ENCODE measurements at places on chromosomes 2 and 18.

- DNase-seq, result no peak
These were observed 4.5 kb upstream of the GAL3ST2 start for GRCh38 chr2:241772063-241772499.

DNA sequence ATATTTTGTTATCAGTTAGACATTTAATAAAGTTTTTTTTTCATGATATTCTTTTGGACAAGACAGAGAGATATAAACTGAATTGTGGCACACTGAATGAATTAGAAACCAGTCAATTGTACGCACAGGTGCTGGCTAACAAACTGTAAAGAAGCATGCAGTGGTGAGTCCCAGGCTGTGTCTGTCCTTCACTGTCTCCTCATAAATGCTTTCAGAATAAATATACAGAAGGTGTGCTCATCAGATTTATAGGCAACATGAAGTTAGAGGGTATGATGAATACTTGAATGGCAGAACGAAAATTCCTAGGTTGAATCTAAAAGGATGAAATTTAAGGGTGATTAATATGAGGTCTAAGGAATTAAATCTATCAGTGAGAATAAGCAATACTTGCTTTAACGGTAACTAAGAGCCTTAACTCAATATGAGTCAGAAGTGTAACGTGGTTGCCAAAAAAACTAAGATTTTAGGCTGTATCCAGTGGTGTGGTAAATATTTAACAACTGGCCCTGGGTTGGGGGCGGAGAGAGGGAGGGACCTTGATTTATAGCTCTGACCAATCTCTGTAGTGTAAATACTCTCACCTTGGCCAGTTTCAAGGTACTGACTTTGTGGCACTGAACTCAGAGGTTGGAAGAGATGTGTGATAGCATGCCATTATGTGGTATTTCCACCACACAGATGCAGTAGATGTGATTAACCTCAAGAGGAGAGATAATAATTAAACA lies 41.9 kb upstream of the AAK1 start:
- DNase-seq, result no peak

DNA sequence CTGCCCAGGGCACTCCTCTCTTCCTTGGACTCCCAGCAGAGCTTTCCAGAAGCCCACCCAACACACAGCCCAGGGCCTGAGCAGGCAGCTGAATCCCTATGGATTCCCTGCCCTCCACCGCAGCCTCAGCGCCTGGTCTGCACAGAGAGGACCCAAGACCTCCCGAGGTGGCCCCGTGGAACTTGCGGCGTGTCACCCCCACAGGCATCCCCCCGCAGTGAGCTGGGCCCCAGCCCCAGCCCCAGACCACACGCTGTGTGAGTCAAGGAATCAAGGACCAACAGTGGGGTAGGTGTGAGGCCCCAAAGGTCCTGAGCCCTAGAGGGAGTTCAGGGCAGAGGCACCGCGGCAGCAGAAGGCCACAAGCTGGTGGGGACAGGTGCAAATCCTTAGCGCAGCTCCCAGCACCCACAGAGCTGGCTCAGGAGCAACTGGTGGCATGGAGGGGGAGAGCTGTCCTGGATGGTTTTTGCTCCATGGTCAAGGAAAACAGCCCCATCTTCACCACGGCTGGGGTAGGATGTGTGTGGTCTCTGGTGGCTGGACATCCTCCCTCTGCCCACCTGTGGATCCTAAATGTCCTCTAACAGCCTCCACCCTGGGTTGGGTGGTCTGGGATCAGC lies 8.5 kb downstream of the HS6ST1 start:
- no peak for DNase-seq

DNA sequence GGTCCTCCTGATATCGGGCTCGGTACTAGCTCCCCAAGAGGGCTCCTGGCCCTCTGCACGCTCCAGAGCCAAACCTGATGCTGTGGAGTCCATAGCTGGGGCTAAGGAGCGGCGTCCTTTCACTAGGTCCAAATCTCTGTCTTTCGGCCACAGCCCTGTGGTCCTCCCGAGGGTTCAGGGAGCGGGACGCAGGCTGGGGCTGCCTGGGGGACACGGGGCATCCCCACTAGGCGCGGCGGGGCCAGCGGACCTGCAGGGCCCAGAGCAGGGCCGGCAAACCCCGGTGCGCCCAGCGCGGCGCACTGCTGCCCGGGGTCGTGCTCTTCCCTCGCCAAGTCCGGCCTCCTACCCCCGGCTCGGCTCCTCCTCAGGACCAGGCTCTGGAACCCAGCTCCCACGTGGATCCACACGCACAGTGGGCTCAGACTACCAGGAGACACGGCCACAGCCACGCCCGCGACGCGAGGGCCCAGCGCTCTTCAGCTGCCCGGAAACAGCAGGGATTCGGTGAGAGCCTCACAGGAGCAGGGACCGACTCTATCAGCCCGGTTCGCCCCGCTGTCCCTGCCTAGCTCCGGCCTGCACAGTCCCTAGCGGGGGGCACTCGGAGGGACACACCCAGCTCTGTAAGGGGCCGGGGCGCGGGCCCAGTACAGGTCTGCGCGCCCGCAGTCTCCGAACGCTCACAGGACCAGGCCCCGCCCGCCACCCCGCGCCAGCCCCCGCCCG lies 593 bp downstream of the ZNF514 start:
- DNase-seq, result no peak

- no peak for DNase-seq
These were observed 9.2 kb downstream of the CHST9 start for GRCh38 chr18:27175914-27176313.

- DNase-seq, result no peak
These were observed 27.5 kb upstream of the ALPP start for GRCh38 chr2:232350804-232351685.

- no peak for DNase-seq
These were observed 60.1 kb downstream of the ST3GAL5 start for GRCh38 chr2:85828725-85829124.

GRCh38 chr2:158097481-158097880 lies 4.2 kb upstream of the UPP2 start:
- no peak for DNase-seq

DNA sequence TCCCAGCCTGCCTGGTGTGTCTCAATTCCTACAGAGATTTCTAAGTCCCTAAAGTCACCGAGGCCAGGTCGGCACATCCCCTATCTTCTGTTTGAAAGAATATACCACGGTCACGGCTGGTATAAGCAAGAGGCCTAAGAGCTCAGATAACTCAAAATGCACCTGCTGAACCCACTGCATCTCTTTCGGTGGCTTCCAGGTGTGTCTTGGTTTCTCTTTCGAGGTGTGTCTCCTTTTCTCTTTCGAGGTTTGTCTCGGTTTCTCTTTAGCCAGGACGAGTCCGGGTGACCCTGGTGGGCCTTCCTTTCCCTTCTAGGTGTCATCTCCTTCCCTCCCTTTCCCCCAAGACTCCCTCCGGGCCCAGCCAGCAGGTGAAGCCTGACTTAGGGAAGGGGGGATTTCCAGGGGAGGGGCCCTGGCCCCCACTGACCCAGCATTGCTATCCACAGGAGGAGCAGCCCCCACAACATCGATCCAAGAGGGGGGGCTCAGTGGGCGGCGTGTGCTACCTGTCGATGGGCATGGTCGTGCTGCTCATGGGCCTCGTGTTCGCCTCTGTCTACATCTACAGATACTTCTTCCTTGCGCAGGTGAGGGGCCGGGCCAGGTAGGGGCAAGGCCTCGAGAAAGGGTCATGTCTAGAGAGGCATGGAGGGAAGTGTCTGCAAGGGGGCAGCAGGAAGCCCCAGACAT lies 8.4 kb downstream of the ITM2C start:
- DNase-seq, result no peak

DNA sequence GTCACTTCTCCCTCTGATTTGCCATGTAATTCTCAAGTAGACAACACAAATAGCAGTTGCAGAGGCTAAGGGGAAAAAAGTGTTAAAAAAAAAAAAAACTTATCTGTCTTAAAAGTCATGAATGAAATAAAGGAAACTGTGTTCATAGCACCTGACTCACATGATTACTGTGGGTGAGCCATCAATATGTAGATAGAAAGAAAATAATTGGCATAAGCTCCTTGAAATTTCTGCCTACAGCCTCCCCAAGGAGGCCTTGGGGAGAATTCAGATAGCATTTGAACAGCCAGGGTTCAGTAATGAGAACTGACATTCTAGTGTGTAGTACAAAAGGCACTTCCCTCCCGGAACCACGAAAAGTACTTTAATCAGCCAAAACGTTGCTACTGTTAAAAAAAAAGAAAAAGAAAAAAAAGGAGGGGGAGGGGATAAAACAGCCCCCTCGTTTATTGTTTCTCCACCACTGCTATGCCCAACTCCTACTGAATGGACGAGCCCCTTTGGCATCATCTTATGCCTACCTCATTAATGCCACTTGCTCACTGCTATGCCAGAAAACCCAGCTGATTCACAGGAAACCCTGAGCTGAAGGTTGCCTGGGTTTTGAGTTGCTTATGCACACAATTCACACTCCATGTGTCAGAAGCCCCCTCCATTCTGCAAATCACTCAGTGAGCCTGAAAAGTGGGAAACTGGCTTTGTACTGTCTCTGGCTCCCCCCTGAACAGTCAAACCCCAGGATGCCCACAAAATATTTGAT lies 65.5 kb upstream of the KLF7 start:
- DNase-seq, result no peak

GRCh38 chr2:238097988-238098871 lies 1.9 kb upstream of the ESPNL start:
- no peak for DNase-seq
